ENCODE measurements at places on chromosomes 2 and 18.

DNA sequence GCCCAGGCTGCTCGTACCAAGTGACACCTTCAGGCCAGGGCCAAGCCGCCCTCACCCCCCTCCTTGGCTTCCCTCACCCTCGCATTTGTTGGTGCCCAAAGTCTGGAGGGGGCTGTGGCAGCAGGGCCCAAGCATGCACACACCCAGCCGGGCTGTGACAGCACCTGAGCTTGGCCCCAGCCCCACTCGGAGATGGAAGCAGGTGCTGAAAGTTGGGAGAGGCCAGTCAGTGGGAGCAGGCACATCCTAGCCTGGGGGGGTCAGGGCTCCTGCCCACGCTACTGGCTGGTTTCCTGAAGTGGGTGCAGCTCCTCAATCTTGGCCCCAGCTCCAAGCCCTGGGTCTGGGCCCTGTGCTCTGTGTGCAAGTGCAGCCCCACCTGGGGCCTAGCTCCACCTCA is 228.0 kb downstream of the RDH14 start:
- no peak for DNase-seq

GRCh38 chr2:45283764-45284620 is 274.7 kb upstream of the SIX2 start:
- DNase-seq, result no peak

- DNase-seq, result no peak
Measured at GRCh38 chr2:12347066-12347493, 369.7 kb upstream of the TRIB2 start.

DNA sequence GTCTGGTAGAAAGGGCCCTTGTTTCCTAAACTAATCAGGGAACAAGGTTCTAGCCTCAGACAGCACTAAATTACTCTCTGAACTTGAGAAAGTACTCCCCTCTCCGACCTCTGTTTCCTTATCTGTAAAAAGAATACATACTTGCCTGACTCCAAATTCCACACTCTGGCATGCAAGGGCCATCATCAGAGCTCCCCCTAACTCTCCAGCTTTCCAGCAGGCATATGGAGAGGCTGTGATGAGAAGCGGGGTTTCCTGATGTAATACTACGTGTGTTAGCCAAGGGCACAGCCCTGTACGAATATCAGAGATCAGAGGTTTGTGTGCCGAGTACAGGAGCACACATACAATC is 1.8 kb upstream of the EVA1A start:
- no peak for DNase-seq

- DNase-seq, result no peak
Measured at GRCh38 chr18:34650121-34650545, 60.0 kb upstream of the DTNA start.

GRCh38 chr2:152564754-152565551 is 152.3 kb downstream of the PRPF40A start:
- DNase-seq, result no peak

DNA sequence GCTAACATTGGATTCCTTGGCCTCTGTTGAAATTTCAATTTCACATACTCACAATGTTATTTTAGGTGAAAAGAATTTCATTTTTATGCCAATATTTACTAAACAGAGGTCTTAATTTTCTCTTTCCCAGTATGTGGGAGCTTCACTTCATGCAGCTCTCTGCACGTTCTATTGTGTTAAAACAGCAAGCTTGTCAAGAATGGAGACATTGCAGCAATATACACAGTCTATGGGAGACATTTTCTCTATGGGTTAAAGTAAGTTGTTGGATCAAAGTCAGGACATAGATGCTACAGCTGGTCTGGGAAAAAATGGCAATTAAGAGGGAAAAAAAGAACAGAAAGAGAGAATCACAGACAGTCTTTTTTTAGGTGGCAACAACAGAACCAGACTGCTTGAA is 70.4 kb upstream of the ARHGAP15 start:
- DNase-seq, result no peak

DNA sequence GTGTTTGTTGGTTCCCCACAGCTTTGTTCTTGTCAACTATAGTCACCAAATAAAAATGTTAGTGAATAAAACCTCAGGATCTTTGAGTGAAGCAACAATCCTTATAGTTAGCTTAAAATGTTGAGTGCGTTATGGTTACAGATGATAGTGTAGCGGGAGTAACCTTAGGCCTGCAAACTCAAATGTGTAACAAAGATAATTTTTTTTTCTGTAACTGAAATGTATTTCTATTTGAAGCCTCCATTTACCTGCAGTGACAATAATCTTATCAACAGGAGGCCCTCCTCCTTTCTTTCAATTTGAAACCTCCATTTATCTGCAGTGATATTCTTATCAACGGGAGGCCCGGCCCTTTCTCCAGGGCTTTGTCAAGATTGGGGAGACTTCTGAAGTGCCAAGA is 3.1 kb upstream of the C2orf49 start:
- DNase-seq, result no peak

GRCh38 chr2:96665083-96665569 is 22.6 kb downstream of the FER1L5 start:
- DNase-seq, result peak; percentile 31

DNA sequence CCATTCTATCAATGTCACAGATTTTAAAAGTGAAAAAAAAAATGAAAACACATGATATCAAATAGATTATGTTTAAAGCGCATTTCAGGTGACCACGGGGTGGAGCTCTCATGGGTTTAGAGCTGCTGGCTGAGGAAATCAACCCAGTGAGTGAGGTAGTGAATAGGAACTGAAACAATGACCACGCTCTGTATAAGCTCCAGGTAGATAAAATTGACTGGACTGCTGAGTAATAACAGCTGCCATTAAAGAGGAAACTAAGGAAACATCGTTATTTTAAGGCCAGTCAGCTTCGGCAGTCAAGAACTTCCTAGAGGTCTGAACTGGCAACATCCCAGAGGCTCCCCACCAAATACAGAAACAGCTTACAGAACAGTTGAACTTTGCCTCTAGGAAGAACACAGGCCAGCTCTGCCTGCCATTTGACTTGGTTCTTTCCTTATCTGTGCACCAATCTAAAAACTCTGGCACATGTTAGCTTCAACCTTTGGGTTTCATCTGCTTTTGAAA is 185.9 kb downstream of the PDE1A start:
- DNase-seq, result no peak

- DNase-seq, result no peak
Measured at GRCh38 chr18:54857499-54857898, 29.2 kb downstream of the RAB27B start.
